ENCODE measurements at places on chromosomes 1 and 21. TPM values are rescaled to one million over a fixed set of nuclear protein-coding genes. Genes with fewer than 3 reads are reported as not detected.

- H3K4me3 ChIP-seq: no peak overlapping the region
- no peaks in the 10 kb centered on the region for H3K27me3 ChIP-seq
- no peak for DNase-seq
- no peaks in the 10 kb centered on the region for H3K4me1 ChIP-seq
- H3K36me3 ChIP-seq: no peaks in the 10 kb centered on the region
These were observed 13.3 kb upstream of the CAPN8 start for GRCh38 chr1:223678841-223679240.

DNA sequence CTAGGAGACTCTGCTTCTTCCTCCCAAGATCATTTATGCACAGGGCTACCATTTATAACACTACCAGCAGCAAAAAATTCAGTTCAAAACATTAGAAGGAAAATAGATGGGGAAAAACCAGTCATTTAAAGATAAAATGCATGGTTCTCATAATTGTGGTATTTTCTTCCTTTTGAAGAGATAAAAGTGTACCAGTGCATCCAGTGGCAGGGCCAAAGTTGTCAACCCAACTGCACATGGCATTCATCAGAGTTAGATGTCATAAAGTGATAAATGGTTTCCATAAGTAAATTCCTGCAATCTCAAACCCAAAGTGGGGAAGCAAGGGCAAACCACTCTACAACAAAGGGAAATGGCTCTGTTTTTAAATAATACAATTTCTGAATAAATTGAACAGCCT is 119.1 kb upstream of the DMRTA2 start:
- no peak overlapping the region for H3K4me3 ChIP-seq
- no peaks in the 10 kb centered on the region for H3K27me3 ChIP-seq
- H3K4me1 ChIP-seq: no peaks in the 10 kb centered on the region
- DNase-seq: no peak
- no peaks in the 10 kb centered on the region for H3K36me3 ChIP-seq

The WNT3A gene
- not detected for total RNA-seq

The SFN gene
- total RNA-seq: 0.77 TPM

The SEC22B gene
- 30.2 TPM for total RNA-seq
